ENCODE measurements at places on chromosomes 7 and 10.

- no peak for DNase-seq
Observed at GRCh38 chr7:142328551-142328950, 70.7 kb upstream of the PRSS58 start.

DNA sequence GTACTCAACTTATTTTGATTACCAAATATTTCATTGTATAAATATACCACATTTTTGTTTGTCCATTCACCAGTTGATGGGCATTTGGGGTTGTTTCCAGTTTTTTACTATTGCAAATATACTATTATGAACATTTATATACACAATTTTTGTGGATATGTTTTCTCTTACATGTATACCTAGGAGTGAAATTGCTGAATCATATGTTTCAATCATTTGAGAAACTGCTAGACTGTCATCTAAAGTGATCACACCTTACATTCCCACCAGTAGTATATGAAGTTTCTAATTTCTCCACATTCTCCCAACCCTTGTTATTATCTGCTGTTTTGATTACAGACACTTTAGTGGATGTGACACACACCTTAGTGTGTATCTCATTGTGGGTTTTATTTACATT lies 257.9 kb downstream of the ABCA13 start:
- DNase-seq, result no peak

GRCh38 chr7:45564485-45564884 lies 9.7 kb upstream of the ADCY1 start:
- no peak for DNase-seq

DNA sequence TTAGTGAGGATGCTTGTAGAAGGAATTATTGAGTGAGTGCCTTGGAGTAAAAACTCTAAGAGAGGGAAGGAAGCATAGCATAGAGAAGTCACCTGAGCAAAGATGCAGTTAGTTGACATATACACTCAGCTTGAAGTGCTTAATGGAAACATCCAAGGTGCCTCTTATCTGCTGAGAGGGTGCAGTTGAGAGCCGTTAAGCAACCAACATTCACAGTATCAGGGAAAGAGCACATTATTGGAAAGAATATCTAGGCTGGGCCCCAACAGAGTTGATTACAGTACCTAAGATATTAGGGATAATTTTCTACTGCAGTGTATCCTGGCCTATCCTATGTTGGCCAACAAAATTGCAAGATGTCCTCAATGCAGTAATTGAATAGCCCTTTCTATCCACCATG lies 302.0 kb downstream of the ETV1 start:
- no peak for DNase-seq

- DNase-seq, result no peak
Observed at GRCh38 chr7:4450483-4450882, 231.6 kb upstream of the FOXK1 start.

DNA sequence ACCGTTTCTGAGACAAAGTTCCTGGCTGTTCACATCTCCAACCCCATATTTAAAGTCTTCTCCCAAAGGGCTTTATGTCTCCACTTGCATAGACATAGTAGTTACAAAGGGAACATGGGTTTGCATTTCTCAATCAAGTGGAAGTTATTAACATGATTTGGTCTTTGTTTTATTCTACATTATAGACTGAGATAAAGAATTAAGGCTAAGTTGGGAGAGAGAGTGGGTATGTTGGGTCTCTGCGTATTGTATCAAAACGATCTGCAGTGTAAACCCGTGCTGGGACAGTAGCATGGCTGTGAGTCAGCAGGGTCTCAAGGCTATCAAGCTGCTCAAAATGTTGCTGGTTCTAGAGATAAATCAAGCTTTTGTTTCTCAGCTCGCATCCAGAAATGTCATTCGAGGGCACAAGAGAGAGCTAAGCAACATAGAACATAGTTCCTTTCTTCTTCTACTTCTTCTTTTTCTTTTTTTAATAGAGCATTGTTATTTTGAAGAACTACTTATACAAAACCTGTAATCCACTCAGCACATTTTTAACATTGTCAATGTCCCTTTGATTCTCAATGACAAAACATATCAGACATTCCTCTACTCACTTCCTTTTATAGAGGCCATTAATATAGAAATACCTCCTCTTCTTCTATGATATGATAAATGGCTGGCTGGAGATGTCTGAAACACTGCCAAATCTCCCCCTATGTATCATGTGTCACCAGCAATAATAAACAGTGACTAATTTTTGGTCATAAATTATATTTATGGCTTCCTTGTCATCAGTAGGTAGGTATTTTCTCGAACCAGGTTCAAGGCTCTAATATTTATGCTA lies 34.5 kb upstream of the RHOBTB1 start:
- DNase-seq, result no peak

DNA sequence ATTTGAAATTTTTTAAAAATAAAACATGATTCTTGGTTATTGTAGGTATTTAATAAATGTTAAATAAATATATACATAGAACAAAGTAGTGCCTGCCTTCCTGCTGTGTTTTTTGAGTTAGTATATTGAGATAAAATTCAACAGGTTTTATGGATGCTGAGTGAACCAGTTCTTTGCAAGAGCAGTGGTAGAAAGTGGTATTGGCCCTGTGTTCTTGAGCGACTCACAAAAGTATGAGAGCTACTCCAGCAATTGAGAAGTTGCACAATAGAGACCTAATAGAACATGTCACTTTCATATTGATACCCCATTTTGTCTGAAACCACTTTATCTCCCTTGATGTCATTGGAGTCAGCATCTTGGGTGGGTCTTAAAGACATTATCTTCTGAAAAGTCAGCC lies 32.6 kb upstream of the GJD4 start:
- no peak for DNase-seq

DNA sequence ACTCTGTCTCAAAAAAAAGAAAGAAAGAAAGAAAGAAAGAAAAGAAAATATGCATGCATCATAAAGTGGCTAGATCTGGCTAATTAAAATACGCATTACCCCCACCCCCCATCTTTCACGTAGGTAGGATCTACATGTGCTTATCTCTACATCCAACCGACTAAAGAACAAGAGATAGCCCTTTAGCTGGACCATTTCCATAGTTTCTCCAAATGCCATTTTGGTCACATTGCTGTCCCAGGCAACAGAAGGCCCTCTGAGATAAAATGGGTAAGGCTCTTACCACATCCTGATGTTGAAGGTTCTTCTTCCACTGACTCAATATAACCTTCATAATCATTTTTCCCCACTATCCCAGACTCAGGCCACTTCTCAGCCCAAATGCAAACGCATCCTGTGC lies 31.5 kb downstream of the PIK3AP1 start:
- DNase-seq, result no peak

- no peak for DNase-seq
Observed at GRCh38 chr10:79185796-79186374, 117.1 kb downstream of the ZMIZ1 start.

GRCh38 chr10:96960872-96961271 lies 128.8 kb downstream of the LCOR start:
- DNase-seq, result no peak

- no peak for DNase-seq
Observed at GRCh38 chr10:16845248-16845647, 28.0 kb upstream of the RSU1 start.

DNA sequence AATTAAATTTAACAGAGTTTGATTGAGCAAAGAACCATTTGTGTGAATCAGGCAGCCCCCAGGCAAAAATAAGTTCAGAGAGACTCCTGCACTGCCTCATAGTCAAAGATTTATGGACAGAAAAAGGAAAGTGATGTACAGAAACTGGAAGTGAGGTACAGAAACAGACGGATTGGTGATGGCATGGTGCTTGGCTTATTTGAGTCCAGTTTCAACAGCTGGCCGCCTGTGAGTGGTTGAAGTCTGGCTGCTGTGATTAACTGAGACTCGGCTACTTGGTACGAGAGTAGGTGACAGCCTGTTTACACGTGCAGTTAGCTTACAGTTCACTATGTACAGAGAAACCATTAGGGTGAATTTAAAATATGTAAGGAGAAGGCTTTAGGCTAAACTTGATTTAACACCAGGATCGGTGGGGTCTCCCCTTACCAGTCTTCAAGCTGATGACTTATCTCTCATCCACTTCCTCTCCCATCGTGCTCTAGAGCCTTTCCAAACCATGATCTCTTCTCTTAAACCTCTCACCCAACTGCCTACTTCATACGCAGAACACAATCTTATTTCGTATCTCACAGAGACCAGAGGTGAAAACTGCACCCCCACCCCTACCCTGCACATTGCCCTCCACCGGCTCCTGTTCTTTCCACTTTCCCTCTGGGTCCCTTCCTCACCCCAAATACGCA lies 5.0 kb upstream of the MSMB start:
- DNase-seq, result no peak

DNA sequence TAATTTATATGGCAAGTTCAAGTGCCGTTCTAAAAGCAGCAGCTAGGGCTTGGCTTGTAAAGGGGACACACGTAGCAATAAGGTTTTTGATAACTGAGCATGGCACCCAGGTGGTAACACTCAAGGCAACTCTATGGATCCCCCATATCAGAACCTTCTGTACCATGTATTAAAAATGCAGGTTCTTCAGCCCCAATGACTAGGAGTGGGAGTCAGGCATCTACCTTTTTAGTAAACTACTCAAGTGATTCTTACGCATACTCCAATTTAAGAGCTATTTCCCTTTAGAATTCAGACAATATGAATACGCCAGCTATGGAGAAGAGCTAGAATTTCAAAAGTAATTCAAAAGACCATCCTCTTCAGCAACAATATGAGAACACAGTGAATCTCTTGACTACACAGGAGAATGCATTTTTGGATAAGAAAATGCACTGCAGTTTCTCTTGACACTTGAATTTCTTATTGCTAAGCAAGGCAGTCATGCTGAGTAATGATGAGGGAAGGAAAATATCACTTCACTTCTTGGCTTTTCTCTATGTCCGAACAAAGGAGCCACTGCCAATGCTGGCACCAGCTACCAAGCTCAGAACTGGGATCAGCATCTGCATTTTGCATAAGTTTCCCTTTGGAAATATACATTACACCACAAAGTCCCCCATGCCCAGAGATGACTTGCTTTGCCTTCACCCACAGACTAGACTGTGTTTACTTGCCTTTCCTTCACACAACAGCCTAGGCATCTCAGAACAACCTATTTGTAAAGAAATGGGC lies 53.5 kb downstream of the ABLIM1 start:
- no peak for DNase-seq

GRCh38 chr10:113068178-113068890 lies 118.3 kb downstream of the TCF7L2 start:
- DNase-seq, result no peak

DNA sequence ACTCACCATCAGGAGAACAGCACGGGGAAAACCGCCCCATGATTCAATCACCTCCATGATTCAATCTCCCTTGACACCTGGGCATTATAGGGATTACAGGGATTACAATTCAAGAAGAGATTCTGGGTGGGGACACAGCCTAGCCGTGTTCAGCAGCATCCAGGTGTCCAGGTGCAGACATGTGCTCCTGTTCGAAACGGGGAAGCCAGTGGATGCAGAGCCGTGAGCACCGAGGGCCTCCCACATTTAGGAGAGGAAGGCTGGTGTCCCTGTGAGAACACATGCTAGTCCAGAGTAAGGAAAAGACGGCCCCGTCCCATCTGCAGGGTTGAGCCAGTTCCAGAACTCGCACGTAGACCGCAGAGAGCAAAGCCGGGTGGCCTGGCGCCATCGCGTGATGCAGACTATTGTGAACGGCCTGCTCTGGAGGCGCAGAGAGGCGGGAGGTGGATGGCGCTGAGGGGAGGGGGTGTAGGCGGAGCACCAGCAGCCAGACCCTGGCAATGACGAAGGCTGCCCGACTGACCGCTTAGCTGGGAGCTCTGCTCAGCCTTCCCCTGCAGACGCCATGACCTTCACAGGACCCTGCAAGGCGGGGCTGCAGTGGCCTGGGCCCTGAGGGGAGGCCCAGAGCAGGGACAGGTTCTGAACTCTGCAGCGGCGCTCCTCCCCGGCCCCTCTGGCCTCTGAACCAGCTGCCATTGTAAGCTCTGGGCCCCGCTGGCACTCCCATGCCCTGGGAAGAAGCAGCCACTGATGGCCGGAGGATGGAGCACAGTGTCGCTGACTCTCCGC lies 141.6 kb upstream of the TCERG1L start:
- no peak for DNase-seq

DNA sequence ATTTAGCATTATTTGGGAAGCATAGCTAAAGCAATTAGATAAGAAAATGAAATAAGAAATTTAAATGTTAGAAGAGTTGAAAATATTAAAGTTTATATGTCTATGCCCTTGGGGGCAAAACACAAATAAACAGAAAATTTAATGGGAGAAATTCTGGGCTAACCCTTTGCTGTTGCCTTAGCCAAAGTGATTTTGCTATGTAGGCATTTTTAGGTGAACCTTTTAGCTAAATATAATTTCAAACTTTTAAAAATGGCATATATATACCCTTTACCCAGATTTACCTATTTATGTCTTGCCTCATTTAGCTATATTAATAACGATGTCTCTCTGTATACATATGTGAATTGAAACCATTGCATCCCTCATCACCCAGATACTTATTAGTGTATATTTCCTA lies 20.1 kb downstream of the NFE2L3 start:
- no peak for DNase-seq

DNA sequence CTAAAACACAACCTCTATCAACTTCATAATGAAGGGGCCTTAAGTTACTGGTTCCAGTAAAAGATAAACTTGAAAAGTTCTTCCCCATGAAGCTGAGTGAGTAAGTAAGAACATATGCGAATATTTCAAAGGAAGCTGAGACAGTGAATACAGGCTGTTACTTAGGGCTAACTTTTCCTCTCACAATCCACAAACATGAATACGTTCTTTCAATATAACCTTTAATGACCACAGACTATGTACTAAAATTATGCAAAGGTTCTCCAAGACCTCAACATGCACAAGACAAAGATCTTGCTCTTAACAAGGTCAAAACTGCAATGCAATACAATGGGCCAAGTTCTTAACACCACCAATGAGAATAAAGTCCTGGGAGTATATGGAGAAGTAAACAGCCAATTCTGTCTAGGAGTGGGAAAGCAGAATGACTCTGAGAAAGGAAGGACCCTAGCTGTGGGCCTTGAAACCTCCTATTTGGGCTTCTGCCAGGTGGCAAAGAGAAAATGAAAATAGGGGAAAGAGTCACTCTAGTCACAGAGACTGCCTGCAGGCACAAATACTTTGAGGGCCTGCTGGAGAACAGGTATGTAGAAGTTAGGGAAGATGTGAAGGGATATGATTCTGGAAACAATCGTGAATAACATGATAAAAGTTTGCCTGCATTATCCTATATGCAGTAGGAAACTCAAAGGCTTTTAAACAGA lies 43.7 kb downstream of the OSBPL3 start:
- DNase-seq, result no peak

GRCh38 chr7:101666741-101667140 lies 37.6 kb upstream of the MYL10 start:
- DNase-seq, result no peak

DNA sequence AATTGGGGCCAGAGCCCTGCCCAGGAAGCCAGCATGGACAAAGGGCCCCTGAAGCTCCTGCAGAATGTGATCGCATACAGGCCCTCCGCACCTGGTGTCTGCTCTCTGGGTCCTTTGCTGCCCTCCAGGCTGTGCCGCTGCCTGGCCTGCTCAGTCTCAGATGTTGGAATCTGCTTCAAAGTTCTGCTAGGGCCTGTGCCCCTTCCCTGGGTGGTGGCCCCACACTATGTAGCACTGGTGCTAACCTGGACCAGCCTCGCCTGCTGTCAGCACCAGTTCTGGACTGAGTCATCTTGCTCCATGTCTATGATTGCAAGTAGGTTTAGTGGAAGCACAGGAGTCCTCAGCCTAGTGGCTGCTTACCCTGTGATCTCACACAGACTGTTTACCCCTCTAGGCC lies 6.3 kb downstream of the MAT1A start:
- DNase-seq, result no peak

All from stimulated activated CD8-positive, alpha-beta memory T cell treated with anti-CD3 and anti-CD28 coated beads, Interleukin-4, amount 100 ng/mL, for 4 hours (primary cell).